ENCODE measurements at places on chromosomes 4 and X.

- peaks cover 52% of the 10 kb centered on the region for H3K4me1 ChIP-seq
- H3K27me3 ChIP-seq, result no peaks in the 10 kb centered on the region
- H3K27ac ChIP-seq, result peak overlapping the region; percentile 90
- peaks cover 8% of the 10 kb centered on the region for H3K36me3 ChIP-seq
- DNase-seq, result peak; percentile 78
- peak overlapping the region; percentile 64 for H3K4me3 ChIP-seq
Observed at GRCh38 chrX:42943051-42943974, 165.3 kb upstream of the PPP1R2C start.

- peak overlapping the region; percentile 56 for H3K27ac ChIP-seq
- DNase-seq, result no peak
- H3K27me3 ChIP-seq, result no peaks in the 10 kb centered on the region
Observed at GRCh38 chr4:75686346-75686745, 13.1 kb upstream of the G3BP2 start.

DNA sequence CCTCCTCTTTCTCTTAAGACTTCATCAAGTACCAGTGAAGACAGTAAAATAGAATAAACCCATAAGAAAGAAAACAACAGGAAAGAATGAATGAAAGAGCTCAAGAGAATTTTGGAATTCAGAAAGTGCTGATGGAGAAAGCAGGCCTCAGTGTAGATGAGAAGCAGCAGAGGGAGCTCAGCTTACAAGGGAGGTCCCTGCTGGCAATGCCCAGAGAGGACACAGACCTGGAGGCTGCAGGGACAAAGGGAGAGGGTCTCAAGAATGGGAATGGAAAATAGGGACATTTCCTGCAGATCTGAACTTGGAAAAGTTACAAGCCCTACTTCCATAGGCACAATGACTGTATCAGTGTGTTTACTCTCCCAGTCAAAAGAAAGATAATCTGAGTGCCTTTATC is 64.5 kb upstream of the MAGEA10 start:
- no peak overlapping the region for H3K4me3 ChIP-seq
- no peaks in the 10 kb centered on the region for H3K4me1 ChIP-seq
- DNase-seq, result no peak
- no peaks in the 10 kb centered on the region for H3K36me3 ChIP-seq

GRCh38 chr4:26334366-26334765 is 13.6 kb downstream of the RBPJ start:
- H3K4me1 ChIP-seq, result peaks cover 42% of the 10 kb centered on the region
- H3K36me3 ChIP-seq, result peaks cover 30% of the 10 kb centered on the region
- no peak overlapping the region for H3K4me3 ChIP-seq
- H3K27ac ChIP-seq, result no peak overlapping the region

DNA sequence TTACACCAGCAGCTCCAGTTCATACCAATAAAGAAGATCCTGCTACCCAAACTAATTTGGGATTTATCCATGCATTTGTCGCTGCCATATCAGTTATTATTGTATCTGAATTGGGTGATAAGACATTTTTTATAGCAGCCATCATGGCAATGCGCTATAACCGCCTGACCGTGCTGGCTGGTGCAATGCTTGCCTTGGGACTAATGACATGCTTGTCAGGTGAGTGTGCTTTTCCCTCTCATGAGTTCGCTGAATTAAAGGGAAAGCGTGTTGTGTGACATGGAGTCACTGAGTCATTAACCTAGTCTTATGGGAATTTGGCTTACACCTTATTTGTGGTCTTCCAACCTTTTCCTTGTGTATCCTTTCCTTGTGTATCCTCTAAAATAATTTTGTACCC is 15.9 kb downstream of the TMEM165 start:
- H3K36me3 ChIP-seq, result peaks cover 28% of the 10 kb centered on the region
- no peak overlapping the region for H3K27ac ChIP-seq
- no peak overlapping the region for H3K4me3 ChIP-seq
- H3K4me1 ChIP-seq, result peaks cover 18% of the 10 kb centered on the region
- DNase-seq, result no peak

GRCh38 chr4:102466298-102466697 is 34.9 kb upstream of the NFKB1 start:
- H3K4me1 ChIP-seq, result peaks cover 28% of the 10 kb centered on the region
- no peak overlapping the region for H3K4me3 ChIP-seq
- no peak overlapping the region for H3K27ac ChIP-seq
- no peak for DNase-seq
- no peaks in the 10 kb centered on the region for H3K27me3 ChIP-seq

DNA sequence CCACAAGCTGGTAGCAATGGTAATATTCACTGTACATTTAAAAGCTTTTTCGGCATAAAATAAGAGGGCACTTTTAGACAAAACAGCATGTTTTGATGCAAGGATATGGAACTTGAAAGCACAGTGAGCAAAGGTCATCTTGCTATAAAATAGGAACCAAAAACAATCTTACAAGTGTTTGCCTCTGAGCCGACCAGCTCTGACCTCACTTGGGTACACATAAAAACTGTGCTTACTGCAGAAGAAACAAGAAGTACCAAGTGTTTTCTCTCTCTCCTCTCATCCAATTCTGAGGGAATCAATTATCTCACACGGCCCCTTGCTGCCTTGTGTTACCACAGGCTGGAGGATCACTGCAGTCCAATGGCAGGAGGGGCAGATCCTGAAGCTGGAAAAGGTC is 4.8 kb upstream of the IQSEC2 start:
- H3K4me1 ChIP-seq, result peaks cover 11% of the 10 kb centered on the region
- no peaks in the 10 kb centered on the region for H3K36me3 ChIP-seq
- H3K27ac ChIP-seq, result no peak overlapping the region
- no peak for DNase-seq
- no peak overlapping the region for H3K4me3 ChIP-seq

- no peak overlapping the region for H3K27ac ChIP-seq
- no peak overlapping the region for H3K4me3 ChIP-seq
- no peaks in the 10 kb centered on the region for H3K27me3 ChIP-seq
- H3K4me1 ChIP-seq, result no peaks in the 10 kb centered on the region
Observed at GRCh38 chr4:52106660-52107059, 55.6 kb downstream of the SPATA18 start.

DNA sequence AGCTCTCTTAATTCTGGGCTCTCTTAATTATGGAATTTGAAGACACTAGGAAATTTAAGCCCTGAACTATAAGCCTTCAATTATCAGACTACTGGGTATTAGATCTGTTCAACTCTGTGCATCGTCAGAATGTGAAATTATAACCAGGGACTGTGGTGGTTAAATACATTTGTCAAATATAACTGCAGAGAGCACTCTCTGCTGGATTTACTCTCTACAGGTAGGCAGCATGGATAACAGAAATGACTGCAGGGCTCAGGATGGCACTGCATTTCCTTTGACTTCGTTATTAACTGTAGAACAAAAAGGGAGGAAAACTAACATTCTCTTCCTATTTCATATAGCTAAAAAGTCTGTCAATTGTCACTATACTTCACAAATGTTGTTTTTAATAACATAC is 310.1 kb upstream of the RASGEF1B start:
- peaks cover 4% of the 10 kb centered on the region for H3K4me1 ChIP-seq
- H3K4me3 ChIP-seq, result no peak overlapping the region
- H3K27ac ChIP-seq, result no peak overlapping the region
- H3K36me3 ChIP-seq, result no peaks in the 10 kb centered on the region
- no peak for DNase-seq
- H3K27me3 ChIP-seq, result no peaks in the 10 kb centered on the region
